Stimulated activated CD8-positive, alpha-beta memory T cell treated with anti-CD3 and anti-CD28 coated beads, Interleukin-15, amount 100 ng/mL, for 48 hours (primary cell): ENCODE measurements at places on chromosomes 3 and 15.
A peak's percentile ranks its signal among the peaks of the same experiment; 100 is the strongest.

- no peak for DNase-seq
These were observed 19.5 kb downstream of the BMF start for GRCh38 chr15:40088929-40089755.

GRCh38 chr3:8886546-8886945 is 76.7 kb downstream of the RAD18 start:
- no peak for DNase-seq

- no peak for DNase-seq
These were observed 95.3 kb upstream of the SLC2A2 start for GRCh38 chr3:171121801-171122200.

DNA sequence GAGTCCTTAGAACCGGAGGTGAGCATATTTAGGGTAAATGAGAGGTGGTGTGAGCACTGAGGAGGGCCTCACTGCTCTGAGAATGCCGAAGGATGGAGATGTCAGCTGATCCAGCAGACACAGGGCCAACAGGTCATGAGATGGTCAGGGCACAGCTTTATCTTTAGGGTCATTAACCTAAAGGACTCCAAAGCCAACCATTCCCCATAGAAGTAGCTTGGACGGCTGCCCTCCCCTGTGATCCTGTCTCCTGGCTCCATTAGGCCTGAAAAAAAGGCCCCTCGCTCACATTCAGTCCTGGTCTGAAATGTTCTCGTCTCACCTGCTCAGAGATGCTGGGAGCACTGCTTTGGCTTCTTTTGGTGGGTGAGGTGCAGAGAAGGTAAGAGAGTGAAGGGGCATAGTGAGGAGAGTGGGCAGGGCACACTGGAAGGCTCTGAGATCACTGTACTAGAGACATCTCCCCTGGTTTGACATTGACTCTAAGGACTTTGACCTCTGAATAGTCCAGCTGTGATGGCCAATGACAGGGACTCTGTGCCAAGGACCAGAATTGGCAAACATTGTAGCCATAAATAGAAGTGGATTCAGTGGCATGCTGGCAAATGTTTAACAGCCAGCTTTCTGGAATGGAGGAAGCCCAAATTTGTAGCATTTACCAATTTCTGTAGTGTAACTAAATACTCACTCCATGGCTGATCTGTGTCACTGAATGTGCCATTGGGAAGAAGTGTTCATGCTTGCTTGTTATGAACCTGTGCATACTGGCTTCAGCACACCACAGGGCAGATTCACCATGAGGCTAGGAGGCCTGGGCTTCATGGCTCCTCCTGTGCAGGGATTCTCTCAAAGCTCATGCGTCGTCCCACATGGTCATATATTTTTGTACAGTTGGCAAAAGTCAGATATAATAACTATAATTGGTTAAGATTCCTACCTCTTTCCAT is 76.2 kb upstream of the MRPS22 start:
- DNase-seq = no peak

GRCh38 chr3:158991146-158991705 is 189.4 kb downstream of the MFSD1 start:
- no peak for DNase-seq

DNA sequence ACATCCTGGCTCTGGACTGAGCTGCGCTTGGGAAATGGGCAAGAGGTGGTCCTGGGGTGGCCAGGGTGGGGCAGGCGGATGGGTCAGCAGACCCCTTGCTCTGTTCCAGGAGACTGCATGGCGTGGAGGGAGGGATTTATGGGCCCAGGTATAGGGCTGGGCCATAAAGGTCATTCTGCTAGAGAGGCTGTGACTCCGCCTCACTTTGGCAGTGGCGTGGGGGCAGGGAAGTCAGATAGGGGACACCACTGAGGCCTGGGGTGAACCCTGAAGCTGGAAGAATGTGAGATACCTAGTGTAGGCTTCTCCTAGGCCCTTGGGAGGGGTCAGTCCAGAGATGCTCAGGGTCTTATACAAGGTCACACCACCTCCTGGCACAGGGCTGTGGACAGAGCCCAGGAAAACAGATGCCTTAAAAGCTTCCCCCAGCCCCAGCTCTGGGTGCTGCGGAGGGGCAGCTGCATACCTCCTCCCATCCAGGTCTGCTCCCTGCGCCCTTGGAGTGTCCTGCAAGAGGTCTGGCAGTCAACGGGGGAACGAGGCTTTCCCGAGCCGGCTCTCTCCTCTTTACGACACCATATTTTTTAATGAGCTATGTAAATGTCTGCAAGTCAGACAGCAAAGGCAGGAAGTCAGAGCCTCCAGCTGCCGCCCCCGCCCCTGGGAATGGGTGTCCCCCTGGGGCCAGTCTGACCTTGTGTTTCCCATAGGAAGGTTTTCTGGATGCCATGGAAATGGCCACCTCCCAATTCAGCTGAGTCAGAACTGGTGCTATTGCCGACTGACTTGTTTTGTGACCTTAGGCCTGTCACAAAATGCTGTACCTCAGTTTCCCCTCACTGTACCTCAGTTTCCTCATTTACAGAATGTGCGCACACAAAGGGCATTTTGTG is 26.3 kb downstream of the LINGO1 start:
- DNase-seq = no peak

- no peak for DNase-seq
These were observed 8.7 kb downstream of the ESYT3 start for GRCh38 chr3:138443091-138443490.

DNA sequence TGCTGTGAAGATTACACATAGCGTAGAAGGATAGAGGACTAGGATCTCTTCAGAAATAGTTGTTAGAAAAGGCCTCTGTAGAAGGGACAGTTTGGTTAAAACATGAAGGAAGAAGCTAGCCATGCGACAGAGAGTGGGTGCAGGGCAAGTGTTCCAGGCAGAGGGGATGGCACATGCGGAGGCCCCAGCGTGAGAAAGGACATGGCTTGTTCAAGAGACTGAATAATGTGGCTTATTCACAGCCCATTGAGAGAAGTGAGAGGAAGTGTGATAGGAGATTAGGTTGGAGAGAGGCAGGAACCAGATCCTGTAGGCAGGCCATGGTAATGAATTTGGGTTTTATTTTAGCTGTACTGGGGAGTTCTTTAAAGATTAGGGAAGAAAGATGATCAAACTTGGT is 56.4 kb downstream of the NEO1 start:
- DNase-seq = no peak

DNA sequence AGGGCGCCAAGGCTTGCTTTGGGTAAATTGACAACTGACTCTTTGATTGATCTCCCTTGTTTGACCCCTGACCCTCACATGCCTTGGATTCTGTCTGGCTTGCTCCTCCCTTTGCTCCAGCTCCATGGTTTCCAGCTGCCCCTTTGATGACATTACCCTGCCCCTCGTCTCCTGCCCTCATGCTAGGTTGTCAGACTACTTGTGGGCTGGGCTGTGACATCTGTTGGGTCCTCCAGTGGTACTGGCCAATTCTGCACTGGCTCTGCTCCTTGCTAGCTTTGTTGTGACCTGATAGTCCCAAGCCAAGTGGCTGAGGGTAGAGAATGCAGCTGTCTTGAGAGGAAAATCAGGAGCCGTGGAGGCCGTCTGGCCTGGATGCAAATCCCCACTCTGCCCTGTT is 6.2 kb downstream of the THSD4 start:
- DNase-seq = no peak

GRCh38 chr3:4351164-4351855 is 48.1 kb downstream of the SETMAR start:
- DNase-seq = peak; percentile 28

DNA sequence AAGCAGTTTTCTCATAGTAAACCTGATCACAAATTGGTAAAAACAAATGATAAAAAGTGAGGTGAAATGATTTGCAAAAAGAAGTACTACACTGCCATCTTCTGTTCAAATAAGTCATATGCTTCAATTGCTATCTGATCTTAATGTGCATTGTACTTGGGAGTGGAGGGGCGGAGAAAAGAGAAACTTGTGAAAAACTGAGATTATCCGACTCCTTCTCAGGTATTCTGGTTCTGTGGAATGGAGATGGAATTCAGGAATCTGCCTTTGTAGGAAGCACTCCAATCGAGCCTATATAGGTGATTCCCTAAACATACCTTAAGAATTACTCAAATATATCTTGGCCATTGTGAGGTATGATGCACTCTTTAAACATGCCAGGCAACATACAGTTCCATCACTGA is 180.6 kb downstream of the CHL1 start:
- no peak for DNase-seq

GRCh38 chr15:78149805-78150751 is 916 bp downstream of the IDH3A start:
- DNase-seq = no peak

- DNase-seq = no peak
These were observed 5.2 kb upstream of the VEPH1 start for GRCh38 chr3:157508461-157508860.

GRCh38 chr3:178201714-178202113 is 334.5 kb upstream of the KCNMB2 start:
- DNase-seq = no peak

- DNase-seq = no peak
These were observed 39.6 kb downstream of the MAP3K13 start for GRCh38 chr3:185402561-185402960.

GRCh38 chr3:180804916-180805315 is 107.6 kb upstream of the FXR1 start:
- no peak for DNase-seq

DNA sequence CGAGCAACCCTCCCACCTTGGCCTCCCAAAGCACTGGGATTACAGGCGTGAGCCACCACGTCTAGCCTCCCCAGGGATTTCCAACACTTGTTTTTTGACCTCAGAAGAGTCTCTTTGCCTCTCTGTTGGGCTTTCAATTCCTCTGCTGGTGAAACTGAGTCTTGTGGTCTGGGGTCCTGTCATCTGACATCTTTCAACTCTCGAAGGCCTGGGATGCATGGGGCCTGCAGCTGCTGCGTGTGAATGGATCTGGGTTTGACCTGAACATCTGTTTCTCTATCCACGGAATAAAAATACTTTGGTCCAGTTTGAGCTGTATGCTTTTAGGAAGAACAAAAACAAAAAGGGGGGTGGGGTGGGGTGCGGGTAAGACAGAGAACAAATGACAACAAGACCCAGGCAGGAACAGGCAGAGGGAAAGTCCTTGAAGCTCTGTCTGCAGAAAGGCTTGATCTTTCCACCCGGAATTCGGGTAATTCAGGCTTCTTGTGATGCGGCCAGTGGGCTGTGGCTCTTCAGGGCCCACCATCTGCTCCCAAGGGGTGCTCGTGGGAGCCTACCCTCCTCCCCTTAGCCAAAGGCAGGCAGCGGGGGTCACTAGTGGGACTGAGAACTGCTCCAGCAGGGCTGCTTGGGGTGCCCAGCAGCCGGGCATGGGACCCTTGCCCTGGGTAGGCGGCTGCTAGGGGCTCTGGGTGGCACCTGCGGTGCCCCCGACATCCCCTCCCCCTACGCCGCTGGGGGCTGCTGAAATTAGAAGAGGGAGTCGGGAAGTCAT is 71.5 kb downstream of the SLC12A8 start:
- no peak for DNase-seq

DNA sequence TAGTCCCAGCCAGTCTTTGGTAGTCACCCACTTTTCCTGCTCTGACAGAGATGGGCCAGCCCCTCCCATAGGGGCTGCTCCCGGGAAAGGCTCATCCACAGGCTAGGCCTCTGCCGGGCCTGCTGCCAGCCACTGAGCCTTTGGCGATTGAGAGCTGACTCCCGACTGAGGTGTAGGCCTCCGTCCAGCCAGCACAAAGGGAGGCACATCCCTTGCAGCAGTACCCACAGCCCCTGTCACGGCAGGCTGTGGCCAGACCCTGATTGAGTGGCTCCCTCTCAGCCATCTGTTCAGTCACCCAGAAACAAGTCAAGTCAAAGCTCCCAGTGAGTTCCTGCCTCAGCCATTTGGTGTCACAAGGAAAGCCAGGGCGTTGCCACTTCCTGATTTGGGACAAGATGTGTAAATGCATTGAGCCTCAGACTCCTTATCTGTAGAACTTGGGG is 6.2 kb upstream of the PAK6 start:
- no peak for DNase-seq

DNA sequence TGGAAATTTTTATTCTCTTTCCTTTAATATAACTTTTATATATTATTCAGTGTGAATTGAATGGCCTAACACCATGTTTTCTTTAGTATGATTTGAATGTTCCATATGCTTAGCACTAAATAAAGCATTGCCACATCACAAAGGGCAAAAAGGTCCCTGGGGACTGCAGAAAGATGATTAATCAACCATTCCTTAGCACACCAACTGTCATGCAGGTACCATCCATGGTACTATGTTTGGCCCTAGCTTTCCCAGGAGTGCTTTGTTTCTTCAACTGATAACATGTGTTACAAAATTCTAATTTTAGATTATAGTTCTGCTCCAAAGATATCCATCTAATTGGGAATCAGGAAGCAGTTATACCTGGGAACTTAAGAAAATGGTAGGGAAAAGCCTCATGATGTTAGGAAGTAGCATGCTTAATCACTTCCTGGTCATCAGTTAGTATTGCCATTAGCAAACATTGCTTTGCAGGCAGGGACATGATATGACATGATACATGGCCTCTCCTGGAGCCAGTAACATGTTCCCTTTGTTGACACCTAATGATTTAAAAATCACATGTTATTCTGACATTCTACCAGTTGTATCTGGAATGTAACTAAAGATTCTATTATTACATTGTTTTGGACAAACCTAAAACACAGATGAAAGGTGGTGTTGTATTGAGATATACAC is 712.6 kb upstream of the GBE1 start:
- no peak for DNase-seq

- no peak for DNase-seq
These were observed 24.0 kb downstream of the TSEN2 start for GRCh38 chr3:12508291-12508700.

DNA sequence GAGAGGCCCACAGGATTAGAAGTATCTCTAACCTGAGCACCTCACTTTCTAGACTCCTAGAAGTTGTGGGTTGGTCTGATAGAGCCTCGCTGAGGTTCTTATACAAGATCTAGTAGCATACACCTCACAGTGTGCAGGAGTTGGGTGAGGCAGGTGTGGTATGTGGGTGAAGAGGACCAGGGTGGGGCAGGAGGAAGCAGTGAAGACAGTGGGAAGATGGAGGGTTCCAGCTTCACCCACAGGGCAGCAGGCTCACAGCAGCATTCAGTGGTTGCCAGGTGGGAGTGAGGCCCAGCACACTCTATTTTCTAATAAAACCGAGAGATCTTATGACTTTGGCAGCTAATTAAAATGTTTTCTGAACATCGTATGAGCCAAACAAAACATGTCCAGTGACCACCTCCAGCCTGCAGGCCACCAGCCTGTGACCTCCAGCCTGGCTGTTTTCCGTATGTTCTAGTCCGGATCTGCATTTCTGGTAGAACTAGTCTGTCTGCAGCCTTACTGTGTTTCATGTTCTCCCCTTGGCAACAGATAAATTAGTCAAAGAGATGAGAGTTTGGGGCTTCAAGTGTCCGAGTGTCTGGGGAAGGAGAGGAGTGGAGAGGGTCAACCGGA is 170.4 kb upstream of the CTDSPL start:
- no peak for DNase-seq

DNA sequence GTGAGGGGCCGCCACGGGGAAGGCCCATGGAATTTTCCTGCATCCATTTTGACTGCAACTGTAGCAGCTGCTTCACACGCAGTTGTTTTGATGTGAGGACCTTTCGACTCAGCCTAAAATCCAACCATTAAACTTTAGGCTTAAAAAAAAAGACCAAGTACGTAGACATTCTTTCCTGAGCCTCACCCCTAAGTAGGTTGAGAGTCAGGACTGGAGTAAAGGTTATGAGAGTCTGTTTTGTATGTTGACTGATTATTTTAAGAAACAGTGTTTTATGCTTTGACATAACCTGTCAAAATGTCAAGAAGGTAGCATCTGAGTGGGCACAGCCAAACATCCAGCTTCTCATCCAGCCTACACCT is 45.7 kb upstream of the AMOTL2 start:
- DNase-seq = no peak
